ENCODE measurements at places on chromosomes 2 and 18.
A peak's percentile ranks its signal among the peaks of the same experiment; 100 is the strongest.

DNA sequence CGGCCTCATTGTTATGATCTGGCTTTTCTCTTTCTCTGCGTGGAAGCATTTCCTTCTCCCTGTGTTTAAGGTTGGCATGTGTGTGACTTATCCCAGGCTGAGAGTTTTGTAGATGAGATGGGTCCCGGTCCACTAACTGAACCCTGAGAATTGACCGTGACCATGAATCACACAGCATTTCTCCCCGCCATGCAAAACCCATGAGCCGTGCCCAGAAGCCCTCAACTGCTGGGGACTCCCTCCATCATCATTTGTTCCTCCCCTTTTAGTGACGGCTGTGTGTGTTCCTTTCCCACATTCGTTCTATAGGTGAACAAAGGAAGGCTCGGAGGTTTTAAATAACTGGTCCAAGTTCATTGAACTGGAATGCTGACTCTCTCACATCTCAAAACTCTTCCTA lies 30.1 kb upstream of the TXNDC2 start:
- DNase-seq, result no peak

DNA sequence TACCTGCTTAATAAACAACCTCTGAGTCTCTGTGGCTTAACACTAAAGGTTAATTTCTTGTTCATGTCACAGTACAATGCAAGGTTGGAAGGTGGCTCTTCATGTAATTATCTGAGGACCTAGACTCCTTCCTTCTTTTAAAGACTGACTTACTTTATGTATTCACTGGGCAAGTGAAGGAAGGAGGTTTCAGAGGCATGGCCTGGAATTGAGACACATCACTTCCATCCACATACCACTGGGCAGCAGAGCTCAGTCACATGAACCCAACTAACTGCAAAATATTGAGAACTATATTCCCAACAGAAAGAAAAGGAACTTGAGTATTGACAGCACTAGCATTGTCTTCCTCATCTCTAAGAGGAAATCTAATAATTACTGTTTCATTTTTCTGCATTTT lies 57.5 kb upstream of the FN1 start:
- DNase-seq, result no peak

GRCh38 chr2:112156152-112156986 lies 18.2 kb downstream of the FBLN7 start:
- peak; percentile 28 for DNase-seq

GRCh38 chr2:119723186-119723585 lies 36.5 kb upstream of the PTPN4 start:
- DNase-seq, result no peak

GRCh38 chr2:84832772-84833461 lies 48.0 kb downstream of the TRABD2A start:
- peak; percentile 88 for DNase-seq

DNA sequence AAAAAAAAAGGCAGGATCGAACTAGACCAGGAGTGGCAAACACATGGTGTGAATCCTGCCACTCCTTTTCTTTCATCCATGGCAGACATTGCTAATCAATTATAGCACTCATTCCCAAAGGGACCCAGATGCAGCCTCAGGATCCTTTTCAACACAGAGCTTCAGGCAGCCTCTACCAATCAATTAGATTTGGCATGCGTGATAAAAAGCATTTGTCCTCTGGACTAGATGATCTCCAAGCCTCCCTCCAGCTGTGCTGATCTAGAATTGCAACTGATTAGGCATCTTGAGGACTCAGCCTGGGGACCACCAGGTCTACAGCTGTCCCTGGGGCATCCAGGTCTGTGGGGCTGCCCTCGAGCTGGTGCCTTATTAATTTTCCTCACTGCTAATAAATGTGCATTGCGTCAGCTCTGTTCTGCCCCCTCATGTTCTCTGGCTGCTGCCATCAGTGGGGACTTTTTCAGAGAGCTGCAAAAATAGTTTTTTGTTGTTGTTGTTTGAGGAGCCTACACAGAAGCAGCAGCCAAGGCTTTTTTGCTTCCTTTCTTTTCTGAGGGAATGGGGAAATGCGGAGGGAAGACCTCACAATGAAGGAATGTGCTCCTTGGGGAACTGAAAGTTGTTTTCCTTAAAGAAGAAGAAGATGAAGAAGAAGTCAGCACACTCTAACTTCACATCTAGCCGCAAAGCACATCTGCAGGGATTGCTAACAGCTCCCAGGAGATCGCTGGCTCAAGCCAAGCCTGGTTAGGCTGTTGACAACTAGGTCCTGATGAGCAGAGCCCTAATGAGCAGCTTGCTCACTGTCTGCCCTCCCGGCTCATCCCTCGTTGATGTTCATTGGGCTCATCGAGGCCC lies 8.8 kb upstream of the ATOH8 start:
- DNase-seq, result no peak

GRCh38 chr2:10584843-10585475 lies 104.8 kb downstream of the NOL10 start:
- DNase-seq, result no peak

GRCh38 chr2:169711751-169712509 lies 17.7 kb downstream of the PHOSPHO2 start:
- DNase-seq, result no peak

GRCh38 chr2:175832866-175833265 lies 169.2 kb downstream of the LNPK start:
- no peak for DNase-seq

DNA sequence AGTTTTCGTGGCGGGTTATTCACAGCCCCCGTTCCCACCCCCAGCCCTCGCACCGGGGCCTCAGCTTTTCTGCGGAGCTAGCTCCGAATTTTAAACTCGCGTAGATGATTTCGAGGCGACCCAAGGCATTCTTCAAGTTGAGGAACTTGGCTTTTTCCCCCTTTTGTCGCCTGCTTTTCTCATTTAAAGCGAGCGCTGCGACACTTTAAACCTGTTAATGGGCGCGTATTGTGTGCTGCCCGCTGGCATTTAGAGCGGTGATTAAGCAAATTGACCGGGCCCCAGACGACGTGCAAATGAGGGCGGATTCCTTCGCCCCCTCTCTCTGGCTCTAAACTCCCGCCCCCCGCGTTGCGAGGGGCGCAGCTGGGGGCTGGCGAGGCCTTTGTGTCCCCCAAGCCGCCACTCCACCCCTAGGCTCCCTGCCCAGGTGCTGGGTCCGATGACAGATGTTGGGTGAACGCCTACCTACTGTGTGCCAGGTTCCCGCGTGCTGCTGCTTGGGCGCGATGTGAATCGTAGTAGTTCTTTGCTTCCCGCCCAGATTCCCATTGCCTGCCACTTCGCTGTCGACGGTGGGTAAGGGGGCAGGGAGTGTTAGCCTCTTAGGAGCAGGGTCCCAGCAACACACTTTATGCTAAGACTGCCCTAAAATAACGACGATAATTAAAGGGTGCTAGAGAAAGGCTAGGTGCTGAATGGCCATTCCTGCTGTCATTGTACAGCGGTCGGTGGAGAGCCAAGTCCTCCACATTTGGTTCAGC lies 1.9 kb downstream of the TCF7L1 start:
- DNase-seq, result no peak

DNA sequence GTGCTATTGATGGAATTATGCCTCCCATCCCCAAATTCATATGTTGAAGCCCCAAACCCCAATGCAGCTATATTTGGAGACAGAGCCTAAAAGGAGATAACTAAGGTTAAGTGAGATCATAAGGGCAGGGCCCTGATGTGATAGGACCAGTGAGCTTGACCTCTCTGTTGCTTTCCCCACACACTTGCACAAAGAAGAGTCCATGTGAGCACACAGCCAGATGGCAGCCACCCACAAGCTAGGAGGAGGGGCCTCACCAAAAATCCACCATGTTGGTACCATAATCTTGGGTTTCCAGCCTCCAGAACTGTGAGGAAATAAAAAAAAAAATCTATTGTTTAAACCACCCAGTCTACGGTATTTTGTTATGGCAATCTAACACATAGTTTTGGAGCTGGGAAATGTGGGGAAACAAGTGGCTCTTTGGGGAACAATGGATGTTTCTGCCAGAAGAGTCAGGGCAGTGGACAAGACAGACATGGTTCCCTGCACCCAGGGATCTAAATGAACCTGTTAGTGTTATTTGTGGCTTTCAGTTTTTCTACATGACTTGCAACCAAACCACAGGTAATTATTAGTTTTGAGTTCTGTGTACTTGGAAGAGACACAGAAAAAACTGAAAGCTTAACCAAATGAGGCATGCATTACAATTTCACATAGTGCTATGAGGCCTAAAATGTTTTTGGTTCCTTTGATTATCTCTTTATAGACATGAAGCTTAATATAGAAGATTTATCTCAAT lies 259.1 kb downstream of the LTBP1 start:
- no peak for DNase-seq

- DNase-seq, result no peak
Observed at GRCh38 chr2:163610817-163611556, 124.8 kb downstream of the FIGN start.

GRCh38 chr2:191465766-191466420 lies 212.0 kb upstream of the NABP1 start:
- DNase-seq, result no peak

- no peak for DNase-seq
Observed at GRCh38 chr2:71951718-71952404, 195.8 kb downstream of the CYP26B1 start.

DNA sequence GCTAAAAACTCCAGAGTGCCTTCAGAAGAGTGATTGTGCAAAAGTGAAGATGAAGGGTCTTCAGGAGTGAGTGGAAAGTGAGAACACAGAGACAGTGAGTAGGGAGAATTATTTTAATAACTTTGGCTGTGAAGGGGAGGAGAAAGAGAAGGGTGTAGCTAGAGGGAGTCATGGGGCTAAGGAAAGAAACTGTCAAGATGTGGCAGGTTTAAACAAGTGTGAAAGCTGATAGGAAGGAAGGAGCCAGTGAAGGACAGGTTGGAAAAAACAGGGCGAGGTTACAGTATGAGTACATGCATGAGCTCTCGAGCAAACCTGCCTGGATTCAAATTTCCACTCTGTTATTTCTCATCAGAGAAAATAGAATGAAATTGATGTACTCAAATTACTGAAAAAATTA lies 17.8 kb downstream of the IL1F10 start:
- no peak for DNase-seq

DNA sequence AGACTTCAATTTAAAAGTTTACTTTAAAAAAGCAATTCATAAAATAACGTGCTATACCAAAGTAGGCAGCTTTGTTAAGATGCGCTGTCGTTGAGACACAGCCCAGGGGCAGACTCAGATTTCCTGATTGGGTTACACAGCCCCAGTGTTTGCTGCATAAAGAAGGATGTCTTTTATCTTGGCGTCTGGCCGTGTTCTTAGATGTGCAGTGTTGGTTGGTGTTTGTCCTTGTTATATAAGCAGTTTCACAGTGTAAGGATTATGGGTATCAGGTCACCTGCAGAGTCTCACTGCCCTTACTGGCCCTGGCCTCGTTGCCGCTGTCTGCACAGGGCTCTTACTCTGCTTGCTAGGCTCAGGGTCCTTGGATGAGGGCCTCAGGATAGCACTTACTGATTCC lies 108.5 kb downstream of the WDSUB1 start:
- DNase-seq, result no peak

GRCh38 chr2:239973386-239973785 lies 51.8 kb downstream of the NDUFA10 start:
- DNase-seq, result no peak

- DNase-seq, result no peak
Observed at GRCh38 chr18:78123144-78123909, 856.3 kb upstream of the SALL3 start.

DNA sequence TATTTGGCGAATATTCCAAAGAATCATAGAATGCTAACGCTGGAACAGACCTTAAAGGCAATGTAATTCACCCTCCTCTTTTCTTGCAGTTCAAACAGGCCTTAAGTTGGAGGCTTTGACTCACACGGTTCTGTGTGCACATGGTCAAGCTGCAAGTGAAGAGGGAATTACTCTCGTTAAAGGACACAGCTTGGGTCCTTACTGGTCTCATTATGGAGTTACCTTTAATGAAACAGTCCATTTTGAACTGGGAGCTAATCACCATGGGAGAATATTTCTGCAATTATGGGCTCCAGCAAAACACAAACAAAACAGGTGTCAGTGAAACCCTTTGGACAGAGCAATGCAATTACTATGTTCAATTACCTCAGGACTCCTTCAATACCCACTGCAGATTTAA lies 135.5 kb downstream of the GAREM1 start:
- no peak for DNase-seq

DNA sequence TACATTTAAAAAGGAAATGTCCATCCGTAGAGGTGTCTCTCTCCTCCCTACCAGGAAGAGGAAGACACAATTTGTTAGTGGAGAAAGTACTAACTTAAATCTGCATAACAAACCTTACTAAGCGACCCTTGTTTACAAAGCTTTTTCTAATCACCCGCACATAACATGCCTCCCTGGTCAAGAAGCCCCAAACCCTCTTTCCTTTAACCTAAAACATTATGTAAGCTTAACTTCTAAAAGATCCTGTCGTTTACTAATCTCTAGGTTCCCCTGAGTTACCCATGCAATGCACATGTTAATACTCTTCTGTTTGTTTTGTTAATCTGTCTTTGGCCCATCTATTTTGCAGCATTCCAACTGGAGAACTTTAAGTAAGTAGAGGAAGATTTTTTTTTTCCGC lies 630.3 kb upstream of the NRXN1 start:
- no peak for DNase-seq

DNA sequence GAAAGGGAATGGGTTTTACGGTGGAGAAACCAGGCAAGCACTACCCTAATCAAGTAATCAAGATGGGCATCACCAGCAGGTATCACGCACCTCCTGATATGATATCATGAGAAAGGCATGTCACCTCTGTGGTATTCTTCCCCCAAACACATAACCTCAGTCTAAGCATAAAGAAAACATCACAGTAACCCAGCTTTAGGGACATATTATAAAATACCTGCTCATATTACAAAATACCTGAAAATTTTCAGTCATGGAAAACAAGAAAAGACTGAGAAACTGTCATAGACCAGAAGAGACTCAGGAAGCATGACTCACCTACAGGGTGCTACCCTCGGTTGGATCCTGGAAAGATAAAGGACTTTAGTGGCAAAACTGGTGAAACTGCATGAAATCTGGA lies 30.5 kb downstream of the GCKR start:
- DNase-seq, result no peak

GRCh38 chr2:230881840-230882239 lies 17.1 kb downstream of the ITM2C start:
- no peak for DNase-seq

- no peak for DNase-seq
Observed at GRCh38 chr18:21701621-21702020, 3.0 kb downstream of the ABHD3 start.

GRCh38 chr2:147910990-147911473 lies 66.2 kb downstream of the ACVR2A start:
- peak; percentile 72 for DNase-seq

DNA sequence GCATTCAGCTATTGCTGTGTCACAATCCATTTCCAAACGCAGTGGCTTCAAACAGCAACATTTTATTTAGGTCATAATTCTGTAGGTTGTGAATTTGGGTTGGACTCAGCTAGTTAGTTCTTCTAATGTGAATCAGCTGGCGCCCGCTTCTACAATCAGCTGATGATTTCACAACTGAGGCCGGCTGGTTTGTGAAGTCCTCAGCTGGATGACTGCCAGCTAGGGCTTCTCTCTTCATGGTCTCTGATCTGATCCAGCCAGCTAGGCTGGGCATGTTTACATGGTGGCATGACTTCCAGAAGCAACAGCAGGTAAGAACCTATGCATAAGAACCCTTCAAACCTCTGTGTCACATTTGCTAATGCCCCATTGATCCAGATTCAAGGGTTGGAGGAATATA lies 172.0 kb downstream of the SLC4A10 start:
- DNase-seq, result no peak
